ENCODE measurements at places on chromosomes 7 and 10.
A peak's percentile ranks its signal among the peaks of the same experiment; 100 is the strongest.

DNA sequence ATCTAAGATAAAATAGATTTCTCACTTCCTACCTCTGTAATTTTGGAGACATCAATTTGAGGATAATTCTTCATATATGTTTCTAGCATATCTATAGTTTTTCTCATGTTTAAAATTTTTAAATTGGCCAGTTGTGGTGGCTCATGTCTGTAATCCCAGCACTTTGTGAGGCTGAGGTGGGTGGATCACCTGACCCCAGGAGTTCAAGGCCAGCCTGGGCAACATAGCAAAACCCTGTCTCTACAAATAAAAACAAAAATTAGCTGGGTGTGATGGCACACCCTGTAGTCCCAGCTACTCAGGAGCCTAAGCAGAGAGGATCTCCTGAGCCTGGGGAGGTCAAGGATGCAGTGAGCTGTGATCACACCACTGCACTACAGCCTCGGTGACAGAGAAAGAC, 4.9 kb downstream of the ACBD5 start:
- DNase-seq: no peak

GRCh38 chr7:99628471-99629465, 12.0 kb downstream of the ZSCAN25 start:
- no peak for DNase-seq

DNA sequence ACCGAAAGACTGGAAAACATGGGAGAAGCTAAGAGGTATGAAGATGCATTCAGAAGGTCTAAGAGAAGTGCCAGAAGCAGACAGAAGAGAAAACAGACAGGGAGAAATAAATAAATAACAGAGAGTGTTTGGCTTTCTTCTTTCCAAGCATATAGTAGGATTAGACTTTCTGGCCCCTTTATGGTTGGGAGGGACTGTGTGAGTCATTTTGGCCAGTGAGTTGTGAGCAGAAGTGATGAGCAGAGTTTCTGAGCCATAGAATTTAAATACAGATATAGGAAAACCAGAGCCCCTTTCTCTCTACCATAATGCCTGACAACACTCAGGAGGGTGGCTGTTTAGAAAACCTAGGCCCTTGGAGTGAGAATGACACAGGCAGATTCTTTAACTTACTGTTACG, 171.0 kb downstream of the PPP1R17 start:
- no peak for DNase-seq

DNA sequence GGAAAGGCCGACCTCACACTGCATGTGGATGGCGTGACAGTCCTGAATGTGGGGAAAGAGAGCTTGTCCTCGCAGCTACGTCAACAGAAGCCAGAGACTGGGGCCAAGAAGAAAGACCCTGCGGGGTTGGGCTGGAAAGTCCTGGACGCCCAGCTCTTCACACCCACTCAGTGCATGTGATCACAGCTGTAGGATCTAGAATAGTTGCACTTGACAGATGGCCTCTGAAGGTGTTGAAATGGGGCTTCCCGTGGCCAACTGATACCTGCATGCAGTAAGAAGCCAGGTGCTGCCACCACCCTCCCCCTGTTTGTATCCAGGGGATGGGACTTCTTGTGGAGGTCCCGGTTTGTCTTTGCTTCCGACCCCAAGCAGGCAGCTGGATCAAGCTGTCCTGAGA, 34.1 kb upstream of the OCM2 start:
- DNase-seq: peak; percentile 17

DNA sequence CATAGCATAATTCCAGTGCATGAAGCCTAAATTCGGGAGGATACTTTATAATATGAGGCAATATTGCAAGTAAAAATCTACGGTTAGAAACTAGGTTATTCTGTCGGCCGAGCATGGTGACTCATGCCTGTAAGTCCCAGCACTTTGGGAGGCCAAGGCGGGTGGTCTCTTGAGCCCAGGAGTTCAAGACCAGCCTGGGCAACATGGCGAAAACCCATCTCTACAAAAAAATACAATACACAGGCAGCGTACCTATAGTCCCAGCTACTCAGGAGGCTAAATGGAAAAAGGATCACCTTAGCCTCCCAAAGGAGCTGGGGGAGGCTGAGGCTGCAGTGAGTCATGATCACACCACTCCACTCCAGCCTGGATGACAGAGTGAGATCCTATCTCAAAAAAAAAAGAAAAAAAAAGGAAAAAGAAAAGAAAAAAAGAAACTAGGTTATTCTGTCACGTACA, 14.2 kb downstream of the SKAP2 start:
- DNase-seq: no peak

GRCh38 chr10:76309070-76309469, 877.6 kb downstream of the LRMDA start:
- DNase-seq: no peak

GRCh38 chr10:48519481-48520183, 85.2 kb downstream of the ARHGAP22 start:
- DNase-seq: no peak

DNA sequence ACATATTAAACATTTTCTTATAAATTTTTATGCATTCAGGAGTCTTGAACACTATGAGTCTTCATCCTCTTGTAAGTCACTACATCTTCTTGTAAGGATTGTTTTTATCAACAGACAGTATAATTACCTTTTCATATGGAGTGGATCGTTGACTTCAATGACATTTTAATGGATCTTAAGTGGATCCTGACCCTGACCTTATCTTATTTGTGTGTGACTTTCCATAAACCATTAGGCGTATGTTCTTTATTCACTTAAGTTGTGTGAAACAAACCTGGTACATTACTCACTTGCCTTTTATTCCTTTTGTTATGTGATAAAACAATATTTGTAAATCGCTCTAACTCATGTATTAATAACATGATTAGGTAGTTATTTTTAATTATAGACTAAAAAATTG, 18.5 kb upstream of the SEMA3C start:
- no peak for DNase-seq

- DNase-seq: no peak
Measured at GRCh38 chr7:95097291-95097690, 189.9 kb downstream of the PPP1R9A start.

- DNase-seq: no peak
Measured at GRCh38 chr7:75756991-75757676, 14.9 kb downstream of the CCL26 start.

DNA sequence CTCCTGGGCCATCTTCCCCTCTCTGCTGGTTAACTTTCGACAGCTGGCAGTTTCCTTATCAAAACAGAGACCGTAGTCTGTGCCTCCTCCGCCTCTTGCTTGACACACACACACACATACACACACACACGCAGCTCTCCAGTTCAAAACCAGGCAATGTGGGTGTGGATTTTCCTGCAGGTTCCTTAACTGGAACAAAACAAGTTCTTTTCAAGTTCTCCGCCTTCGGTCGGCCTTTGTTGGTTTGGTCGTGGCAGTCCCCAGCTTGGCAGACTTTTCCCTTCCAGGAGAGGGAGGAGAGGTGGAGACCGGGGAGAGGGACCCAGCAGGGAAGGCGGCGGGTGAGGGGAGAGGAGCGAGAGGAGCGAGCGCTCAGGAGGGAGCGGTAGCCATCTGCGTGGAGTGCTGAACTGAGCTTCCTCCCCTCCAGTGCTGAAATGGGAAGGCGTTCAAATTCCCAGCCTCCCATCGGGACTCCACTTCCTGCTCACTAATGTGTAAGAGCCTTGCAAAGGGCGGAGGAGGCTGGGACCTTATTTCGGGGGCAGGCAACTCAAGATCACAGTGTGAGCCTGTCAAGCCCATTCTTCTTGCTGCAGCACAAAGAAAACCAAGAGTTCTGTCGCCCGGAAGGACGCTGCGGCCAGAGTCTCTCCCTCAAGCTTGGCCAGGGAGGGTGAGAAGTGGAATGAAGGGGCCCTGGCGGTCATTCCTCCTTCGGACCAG, 120.6 kb downstream of the PRPF18 start:
- no peak for DNase-seq

GRCh38 chr10:48517911-48518811, 86.7 kb downstream of the ARHGAP22 start:
- no peak for DNase-seq

GRCh38 chr10:78875331-78875877, 193.4 kb upstream of the ZMIZ1 start:
- no peak for DNase-seq

DNA sequence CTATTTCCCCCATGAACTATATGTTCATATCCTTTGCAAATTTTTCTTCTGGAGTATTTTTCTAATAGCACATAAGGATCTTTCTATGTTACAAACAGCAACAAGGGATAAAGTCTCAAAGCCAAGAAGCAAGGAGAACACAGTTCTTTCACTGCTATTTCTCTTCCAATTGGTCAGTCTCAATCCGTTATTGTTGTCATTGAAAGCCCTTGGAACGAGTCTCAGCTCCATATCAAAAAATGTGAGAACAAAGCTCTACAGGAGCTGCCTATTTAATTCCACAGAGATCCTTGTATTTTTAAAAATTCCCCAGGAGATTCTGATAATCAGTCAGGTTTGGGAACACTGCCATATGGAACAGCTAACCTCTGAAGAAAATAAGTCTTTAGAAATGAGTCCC, 15.7 kb downstream of the SLC35B4 start:
- DNase-seq: no peak

DNA sequence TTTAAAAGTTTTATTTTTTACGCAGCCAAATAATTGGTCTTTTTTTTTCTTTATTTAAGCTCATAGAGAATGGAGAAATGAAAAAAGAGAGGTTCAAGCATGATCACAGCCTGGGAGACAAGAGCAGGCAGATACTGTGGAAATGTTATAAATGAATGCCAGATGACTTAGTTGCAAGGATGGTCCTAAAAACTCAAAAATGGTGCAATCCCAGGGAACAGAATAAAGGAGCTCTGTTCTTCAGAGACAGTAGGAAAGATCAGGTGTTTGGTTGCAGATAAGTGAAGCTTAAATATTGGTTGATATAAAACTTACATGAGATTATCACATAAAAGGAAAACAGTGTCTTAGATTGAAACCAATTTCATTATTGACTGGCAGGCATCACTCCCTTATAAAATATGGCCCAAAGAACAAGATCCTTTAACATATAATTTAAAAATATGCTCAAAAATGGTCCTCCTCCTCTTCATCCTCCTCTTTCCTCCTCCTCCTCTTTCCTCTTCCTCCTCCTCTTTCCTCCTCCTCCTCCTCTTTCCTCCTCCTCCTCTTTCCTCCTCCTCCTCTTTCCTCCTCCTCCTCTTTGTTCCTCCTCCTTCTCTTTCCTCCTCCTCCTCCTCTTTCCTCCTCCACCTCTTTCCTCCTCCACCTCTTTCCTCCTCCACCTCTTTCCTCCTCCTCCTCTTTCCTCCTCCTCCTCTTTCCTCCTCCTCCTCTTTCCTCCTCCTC, 18.6 kb downstream of the GNAT3 start:
- DNase-seq: no peak

DNA sequence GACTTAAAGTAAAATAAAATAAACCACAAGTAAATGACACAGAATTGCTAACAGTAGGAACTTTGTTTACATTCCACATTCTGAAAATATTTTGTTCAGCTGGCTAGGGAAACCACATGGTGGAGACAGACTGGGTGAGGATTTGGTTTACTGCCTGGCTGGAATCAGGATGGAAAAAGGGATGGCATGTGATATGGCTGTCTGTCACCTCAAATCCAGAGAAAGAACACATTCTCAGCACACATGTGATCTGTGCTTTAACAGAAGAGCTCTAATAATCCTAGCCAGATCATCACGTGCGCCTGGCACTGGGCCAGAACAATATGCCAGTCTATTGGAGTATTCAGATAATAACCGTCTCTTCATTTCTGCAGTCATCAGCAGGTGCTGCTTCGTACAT, 90.9 kb upstream of the PIP4K2A start:
- DNase-seq: peak; percentile 82

- no peak for DNase-seq
Measured at GRCh38 chr7:137337902-137338301, 5.6 kb downstream of the PTN start.

DNA sequence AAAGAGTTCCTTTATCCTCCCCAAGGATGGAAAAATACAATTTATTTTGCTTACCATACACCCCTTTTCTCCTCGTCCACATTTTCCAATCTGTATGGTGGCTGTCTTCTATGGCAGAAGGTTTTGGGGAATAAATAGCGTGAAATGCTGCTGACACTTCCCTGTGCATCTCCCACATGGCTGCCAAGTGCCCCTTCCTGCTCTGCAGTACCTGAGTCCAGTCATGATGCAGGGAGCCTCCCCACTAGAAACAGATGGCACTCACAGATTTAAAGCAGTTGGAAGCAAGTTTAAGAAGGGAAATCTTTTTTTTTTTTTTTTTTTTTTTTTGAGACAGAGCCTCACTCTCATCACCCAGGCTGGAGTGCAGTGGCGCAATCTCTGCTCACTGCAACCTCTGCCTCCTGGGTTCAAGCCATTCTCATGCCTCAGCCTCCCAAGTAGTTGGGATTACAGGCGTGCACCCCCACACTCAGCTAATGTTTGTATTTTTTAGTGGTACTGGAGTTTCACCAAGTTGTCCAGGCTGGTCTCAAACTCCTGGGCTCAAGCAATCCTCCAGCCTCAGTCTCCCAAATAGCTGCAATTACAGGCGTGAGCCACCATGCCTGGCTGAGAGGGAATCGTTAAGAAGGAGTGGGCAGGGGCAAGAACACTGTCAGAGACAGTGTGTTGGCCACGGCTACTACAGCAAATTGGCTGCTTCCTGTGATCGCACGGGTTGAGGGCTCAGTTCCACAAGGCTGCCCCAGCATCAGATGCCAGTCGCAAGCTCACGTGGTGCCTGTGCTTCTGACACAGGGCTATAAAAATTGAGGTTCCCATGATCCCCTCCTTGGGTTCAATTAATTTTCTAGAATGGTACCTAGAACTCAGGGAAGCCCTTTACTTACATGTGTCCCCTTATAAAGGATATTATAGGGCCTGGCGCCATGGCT, 5.3 kb upstream of the PILRA start:
- DNase-seq: no peak

DNA sequence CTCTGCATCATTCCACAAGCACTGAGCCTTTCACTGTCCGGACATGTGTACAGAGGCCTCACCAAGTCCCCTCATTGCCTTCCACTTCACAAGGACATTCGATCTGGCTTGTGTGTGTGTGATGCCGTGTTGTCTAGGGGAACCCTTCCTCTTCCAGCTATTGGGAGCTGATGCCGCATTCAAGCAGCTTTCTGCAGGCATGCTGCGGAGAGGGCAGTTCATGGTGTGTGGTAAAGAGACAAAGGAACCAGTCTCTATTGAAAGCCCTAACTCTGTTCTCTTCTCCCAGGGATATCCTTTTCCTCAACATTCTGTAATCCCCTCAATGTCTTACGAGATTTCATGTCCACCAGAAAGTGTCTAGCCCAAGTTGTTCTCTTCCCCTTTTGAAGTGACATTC, 141.6 kb downstream of the ALOX5 start:
- no peak for DNase-seq

DNA sequence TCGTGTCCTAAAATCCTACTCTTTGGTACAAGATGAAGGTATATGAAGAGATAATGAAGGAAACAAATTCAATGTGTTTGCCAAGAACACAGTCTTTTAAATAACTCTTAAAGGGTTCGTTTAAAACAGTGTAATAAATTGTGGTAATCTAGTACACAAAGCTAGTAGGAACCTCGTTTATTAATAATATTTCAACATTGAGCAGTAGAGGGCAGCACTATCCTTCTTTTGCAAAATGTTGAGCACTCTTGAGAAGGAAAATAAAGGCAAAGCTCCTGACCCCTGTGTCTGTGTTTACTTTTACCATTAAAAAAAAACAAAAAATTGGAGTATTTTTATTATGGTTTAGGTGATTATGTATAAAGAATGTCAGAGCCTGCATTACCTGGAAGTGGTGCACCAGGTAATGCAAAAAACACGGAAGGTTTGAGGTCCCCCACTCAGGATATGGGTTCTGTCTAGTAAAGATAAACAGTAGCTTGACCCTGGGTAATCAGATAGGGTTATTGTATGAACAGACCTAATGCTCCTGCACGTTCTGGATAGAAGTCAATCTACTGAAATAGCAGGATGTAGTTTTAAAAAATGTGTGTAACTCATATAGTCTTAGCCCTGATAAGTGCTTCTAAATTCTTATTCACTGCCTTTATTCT, 5.7 kb upstream of the GOT1 start:
- peak; percentile 32 for DNase-seq
